ENCODE measurements at places on chromosomes 1 and 21.

DNA sequence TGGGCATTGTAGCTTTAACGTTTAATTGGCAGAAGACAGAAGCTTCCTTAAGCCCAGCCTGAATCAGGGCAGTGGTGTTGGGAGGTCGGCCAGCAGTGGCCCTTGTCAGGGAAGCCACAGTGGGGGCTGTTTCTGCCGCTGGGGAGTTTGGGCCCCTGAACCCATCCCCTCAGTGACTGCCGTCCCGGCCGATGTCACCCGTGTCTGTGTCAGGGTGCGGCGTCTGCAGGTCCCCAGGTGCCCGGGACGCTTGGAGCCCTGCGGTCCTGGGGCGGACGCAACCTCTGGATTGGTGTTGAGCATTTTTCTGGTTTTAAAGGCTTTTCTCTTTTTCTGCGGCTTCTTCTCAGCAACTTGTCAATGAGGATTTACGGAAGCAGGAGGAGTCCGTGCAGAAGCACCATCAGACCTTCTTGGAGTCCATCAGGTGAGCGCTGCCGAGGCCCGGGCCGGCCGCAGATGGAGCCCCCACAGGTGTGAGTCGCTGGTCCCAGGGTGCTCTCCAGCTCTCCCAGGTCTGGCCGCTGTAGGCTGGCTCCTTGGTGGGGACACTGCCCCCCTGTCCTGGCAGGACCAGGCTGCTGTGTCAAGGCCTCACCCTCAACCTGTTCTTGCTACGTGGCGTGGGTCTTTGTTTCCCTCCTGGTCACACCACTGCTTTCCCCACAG, 2.3 kb downstream of the ATAD3C start:
- DNase-seq, result no peak

DNA sequence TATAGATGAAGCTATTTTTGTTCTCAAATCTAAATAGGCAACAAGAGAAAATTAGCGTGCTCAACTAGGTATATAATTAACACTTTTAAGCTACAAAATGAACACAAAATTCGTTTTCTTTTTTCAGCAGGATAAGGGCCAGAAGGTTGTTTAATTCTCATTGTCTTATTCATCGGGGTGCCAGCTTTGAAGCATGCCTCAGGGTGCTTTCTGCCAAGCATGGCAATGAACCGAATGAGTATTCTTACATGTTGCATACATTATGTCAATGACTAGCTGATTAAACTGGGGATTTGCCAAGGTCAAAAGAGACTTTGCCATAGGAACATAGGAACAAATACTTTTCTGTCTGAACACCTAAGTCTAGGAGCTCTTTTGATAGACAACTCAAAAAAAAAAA, 102.0 kb upstream of the MAP1LC3C start:
- DNase-seq, result no peak

DNA sequence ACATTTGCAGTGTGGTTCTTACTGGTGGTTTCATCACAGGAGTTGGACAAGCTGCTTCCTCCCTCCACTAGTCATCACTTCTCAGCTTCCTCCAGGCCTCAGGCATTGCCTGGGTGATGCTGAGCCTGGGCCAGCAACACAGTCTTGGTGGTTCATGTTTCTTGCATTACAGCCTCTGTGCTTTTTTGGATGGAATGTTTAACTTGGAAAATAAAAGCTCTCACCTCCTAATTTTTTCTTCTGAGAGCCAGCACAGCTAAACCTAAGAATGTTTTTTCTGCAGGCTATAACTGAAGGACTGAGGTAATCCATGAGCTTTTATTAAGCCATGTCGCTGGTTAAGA, 66.1 kb upstream of the RHOU start:
- no peak for DNase-seq

GRCh38 chr1:234932106-234932505, 196.5 kb downstream of the TOMM20 start:
- DNase-seq, result no peak

- DNase-seq, result no peak
Measured at GRCh38 chr1:37338658-37339057, 135.7 kb upstream of the ZC3H12A start.

DNA sequence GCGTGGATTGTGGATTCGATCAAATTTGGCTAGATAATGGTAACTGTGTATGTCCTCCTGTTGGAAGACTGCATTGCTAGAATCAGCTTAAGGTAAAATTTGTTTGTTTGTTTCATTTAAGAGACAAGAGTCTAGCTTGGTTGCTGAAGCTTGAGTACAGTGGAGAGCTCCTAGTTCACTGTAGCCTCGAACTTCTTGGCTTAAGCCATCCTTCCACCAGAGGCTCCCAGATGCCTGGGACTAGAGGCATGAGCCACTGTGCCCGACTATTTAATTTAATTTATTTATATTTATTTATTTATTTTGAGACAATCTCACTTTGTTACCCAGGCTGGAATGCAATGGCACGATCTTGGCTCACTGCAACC, 1.5 kb downstream of the PHACTR4 start:
- no peak for DNase-seq

DNA sequence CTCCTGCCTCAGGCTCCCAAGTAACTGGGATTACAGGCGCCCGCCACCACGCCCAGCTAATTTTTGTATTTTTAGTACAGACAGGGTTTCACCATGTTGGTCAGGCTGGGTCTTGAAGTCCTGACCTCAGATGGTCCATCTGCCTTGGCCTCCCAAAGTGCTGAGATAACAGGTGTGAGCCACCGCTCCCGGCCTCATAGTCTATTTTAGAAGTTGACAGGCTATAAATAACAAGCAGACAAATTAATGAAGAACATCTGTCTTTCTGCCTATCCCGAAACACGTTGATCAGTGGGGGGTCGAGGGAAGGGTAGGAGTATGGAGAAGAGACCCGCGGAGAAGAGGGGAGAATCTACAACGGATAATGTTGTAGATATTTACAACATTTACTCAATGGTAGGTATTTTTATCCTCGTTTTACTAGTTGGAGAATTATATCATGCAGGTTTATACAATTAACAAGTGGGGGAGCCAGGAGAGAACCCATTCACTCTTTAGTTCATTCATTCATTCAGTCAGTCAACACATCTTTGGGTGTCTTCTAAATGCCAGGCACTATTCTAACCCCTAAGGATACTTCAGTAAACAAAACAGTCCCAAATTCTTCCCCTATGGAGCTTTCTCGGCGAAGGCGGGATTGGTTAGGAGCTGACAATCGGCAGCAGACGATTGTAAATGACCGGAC, 497 bp upstream of the IFNAR2 start:
- no peak for DNase-seq

Measured in stimulated activated CD8-positive, alpha-beta memory T cell treated with anti-CD3 and anti-CD28 coated beads, Interleukin-4, amount 100 ng/mL, for 1 hour (primary cell).